Activated CD4-positive, alpha-beta memory T cell treated with anti-CD3 and anti-CD28 coated beads, Interleukin-2, amount 10 ng/mL, durations not matched to agents 7 days and 5 days (primary cell): ENCODE measurements at places on chromosomes 4 and X. TPM values are rescaled to one million over a fixed set of nuclear protein-coding genes. Genes with fewer than 3 reads are reported as not detected.

- H3K4me1 ChIP-seq: peaks cover 14% of the 10 kb centered on the region
- DNase-seq: no peak
- no peaks in the 10 kb centered on the region for H3K27me3 ChIP-seq
- H3K4me3 ChIP-seq: no peak overlapping the region
Measured at GRCh38 chr4:67660418-67660817, 40.5 kb downstream of the UBA6 start.

DNA sequence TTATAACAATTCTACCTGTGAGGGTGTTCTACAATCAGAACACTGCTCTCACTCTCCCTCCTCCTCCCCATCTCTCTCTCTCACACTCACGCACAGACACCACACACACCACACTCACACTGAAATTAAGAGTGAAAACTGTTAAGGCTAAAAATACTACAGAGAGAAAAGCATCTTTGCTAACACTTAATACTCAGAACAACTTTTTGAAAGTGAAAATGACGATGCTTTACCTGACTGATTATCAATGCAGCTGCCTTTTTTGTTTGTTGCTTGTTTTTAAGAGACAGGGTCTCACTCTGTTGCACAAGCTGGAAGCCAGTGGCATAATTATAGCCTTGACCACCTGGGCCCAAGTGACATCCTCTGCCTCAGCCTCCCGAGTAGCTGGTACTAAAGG is 222.4 kb downstream of the APBB2 start:
- H3K27ac ChIP-seq: no peak overlapping the region
- peaks cover 2% of the 10 kb centered on the region for H3K4me1 ChIP-seq
- peaks cover 8% of the 10 kb centered on the region for H3K27me3 ChIP-seq

- H3K36me3 ChIP-seq: no peaks in the 10 kb centered on the region
- no peak for DNase-seq
- H3K27me3 ChIP-seq: no peaks in the 10 kb centered on the region
Measured at GRCh38 chrX:13346646-13347045, 26.8 kb upstream of the ATXN3L start.

The LEF1 gene
- total RNA-seq: 68.2 TPM

DNA sequence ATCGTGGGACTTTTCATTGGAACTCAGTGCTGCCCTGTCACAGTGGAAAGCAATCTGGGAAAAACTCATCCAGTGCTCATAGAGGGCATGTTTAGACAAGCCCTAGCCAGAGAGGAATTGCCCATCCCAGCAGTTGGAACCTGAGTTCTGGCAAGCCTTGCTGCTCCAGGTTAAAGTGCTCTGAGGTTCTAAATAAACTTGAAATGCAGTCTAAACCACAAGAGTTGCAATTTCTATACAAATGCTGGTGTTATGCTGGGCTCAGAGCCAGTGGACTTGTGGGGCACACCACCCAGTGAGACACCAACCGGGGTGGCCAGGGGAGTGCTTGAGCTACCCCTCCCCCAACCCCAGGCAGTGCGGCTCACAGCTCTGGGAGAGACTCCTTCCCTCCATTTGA is 142.8 kb upstream of the PPP1R2C start:
- no peak overlapping the region for H3K27ac ChIP-seq
- no peaks in the 10 kb centered on the region for H3K4me1 ChIP-seq
- H3K27me3 ChIP-seq: no peaks in the 10 kb centered on the region
- H3K36me3 ChIP-seq: peaks cover 7% of the 10 kb centered on the region
- DNase-seq: no peak
- H3K4me3 ChIP-seq: no peak overlapping the region

GRCh38 chrX:148192547-148192946 is 211.4 kb downstream of the FMR1NB start:
- H3K36me3 ChIP-seq: no peaks in the 10 kb centered on the region
- no peak for DNase-seq
- no peaks in the 10 kb centered on the region for H3K4me1 ChIP-seq

- no peak overlapping the region for H3K4me3 ChIP-seq
- H3K27me3 ChIP-seq: no peaks in the 10 kb centered on the region
- H3K36me3 ChIP-seq: no peaks in the 10 kb centered on the region
- H3K27ac ChIP-seq: no peak overlapping the region
Measured at GRCh38 chr4:16890651-16891050, 7.8 kb downstream of the LDB2 start.

DNA sequence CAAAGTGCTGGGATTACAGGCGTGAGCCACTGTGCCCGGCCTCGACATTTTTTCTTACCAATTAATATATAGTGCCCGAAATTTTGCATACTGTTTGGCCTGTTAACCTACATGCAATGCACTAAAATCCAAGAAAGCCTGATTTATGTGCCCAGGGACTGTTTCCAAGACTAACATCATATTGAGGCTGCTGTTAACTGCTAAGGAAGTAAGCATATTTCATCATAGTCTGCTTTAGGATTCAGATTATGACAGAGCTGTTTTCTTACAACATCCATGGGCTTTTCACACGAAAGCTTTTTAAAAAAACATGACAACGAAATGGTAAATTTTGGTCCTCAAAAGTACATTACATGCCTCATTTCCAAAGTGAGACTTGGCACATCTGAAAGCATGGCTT is 84.4 kb downstream of the STOX2 start:
- peaks cover 17% of the 10 kb centered on the region for H3K27me3 ChIP-seq
- H3K27ac ChIP-seq: no peak overlapping the region
- H3K36me3 ChIP-seq: no peaks in the 10 kb centered on the region
- no peaks in the 10 kb centered on the region for H3K4me1 ChIP-seq
- no peak for DNase-seq

The IBSP gene
- total RNA-seq: not detected

GRCh38 chrX:24189490-24189889 is 40.0 kb downstream of the ZFX start:
- H3K4me1 ChIP-seq: peaks cover 20% of the 10 kb centered on the region
- H3K27ac ChIP-seq: no peak overlapping the region
- H3K27me3 ChIP-seq: no peaks in the 10 kb centered on the region
- DNase-seq: no peak
